ENCODE measurements at places on chromosomes 1 and 21. TPM values are rescaled to one million over a fixed set of nuclear protein-coding genes. Genes with fewer than 3 reads are reported as not detected.

The CHI3L2 gene
- 0.82 TPM for total RNA-seq

DNA sequence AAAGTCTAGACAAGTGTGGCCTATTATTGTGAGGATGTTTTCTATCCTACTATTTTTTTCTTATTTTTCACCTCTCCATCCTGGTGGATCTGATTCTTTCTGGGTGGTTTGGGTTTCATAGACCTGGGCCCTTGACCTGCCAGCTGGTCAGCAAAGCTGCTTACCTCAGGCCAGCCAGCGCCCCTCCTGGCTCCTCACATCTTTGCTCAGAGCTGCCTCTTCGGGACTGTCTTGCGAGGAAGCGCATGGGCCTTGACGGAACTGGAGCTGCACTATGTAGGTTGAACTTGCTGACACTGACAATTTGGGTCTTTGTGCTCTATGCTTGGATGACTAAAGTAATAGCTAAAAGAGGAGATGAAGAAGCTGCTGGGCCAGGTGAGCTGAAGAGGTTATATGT lies 138.5 kb upstream of the SYT6 start:
- DNase-seq, result no peak

DNA sequence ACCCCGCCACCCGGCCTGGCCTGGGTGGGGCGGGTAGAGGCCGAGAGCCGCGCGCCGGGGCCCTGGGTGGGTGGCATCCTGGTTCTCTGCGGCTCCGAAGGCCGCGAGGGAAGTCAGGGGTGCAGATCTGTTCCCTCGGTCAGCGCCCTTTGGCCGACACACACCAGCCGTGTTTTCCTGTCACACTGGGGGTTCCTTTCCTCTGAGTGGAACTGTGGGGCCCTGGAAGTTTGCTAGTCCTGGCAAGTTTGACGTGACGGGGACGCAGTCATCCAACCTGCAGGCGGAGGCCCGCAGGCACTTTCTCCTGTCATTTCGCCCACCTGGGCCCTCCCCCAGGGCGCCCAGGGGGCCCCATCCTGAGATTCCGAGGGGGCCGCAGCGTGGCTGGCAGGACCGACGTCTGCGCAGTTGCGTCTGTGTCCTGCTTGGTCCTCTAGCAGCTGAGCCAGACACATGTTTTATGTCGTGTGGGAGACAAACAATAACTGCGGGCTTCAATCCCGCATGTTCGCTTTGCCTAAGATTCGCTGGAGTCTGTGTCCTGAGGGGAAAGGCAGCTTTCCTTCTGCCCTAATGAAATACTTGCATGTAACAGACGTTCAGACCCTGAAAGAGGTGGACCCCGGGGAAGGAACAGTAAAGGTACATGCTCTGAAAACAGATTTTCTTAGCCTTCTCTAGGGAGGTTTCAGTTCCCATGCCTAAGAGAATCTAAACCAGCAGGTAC lies 1.5 kb downstream of the FAM163A start:
- DNase-seq, result no peak

DNA sequence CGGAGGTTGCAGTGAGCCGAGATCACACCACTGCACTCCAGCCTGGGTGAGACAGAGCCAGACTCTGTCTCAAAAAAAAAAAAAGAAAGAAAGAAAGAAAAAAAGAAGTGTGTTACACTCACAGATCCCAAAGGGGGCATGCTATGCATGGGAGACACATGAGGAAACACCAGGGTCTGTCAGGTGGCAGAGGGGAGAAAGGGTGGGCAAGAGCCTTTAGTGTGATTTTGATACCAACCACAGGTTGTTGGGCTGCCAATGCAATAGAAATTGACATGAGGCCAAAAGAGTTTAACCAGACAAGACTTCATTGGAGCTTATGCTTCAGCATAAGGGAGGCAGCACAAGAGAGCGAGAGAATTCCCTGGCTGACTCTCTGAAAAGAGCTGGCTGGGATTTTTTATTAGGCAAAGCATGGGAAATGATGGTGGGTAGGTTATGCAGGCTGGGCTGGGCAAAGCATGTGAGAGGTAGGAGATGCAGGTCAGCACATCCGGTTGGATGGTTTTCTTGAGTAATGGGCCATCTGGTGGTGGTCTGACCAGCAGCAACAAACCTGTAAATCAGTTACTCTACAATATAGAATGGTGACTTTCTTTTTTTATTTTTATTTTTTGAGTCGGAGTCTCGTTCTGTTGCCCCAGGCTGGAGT lies 11.7 kb upstream of the EXTL1 start:
- no peak for DNase-seq

Measured in transverse colon (tissue), 4 donors.